ENCODE measurements at places on chromosomes 1 and 21.

GRCh38 chr1:149962736-149963135 is 26.1 kb upstream of the MTMR11 start:
- DNase-seq: no peak

GRCh38 chr1:87023326-87023725 is 108.9 kb downstream of the HS2ST1 start:
- no peak for DNase-seq

DNA sequence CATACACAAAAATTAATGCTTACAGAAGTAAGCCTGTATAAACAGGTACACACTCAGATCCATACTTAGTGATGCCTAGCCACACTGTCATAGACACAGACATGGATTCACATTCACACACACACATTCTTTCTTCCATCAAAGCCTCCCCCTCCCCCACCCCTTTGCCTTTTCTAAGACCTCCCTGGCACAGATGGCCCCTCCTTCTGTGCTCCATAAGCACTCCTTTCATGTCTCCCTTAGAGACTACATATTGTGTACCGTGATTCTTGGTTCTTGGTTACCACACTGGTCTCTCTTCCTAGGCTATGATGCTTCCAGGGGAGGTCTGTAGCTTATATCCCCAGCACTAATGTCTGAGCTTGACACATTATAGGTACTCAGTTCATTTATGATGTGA is 2.0 kb upstream of the NHLH2 start:
- DNase-seq: no peak

DNA sequence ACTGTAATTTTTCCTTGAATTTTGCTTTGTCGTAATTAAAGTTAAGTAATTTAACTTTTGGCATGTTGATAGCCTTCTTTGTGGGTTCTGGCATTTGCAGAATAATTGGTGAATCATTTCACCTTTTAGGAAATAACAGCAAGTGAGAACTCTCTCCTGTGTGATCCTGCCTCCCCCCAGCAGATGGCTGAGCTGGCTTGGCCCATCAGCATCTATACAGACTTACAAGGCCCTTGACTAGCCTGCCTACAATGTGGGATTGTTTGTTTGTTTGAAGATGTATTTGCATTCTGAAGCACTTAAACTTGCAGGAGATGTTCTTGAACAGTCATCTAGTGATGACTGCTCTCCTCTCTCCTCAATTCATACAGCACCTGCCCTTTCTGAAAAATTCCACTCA is 55.9 kb downstream of the MACO1 start:
- no peak for DNase-seq

DNA sequence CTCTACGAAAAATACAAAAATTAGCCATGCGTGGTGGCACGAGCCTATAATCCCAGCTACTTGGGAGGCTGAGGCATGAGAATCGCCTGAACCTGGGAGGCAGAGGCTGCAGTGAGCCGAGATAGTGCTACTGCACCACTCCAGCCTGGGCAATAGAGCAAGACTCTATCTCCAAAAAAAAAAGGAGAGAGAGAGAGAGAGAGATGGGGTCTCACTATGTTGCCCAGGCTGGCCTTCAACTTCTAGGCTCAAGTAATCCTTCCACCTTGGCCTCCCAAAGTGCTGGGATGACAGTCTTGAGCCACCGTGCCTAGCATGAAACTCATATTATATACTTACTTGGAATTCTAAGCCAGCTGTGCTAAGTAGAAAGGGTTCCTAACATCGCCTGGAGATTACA is 29.7 kb downstream of the PSMB2 start:
- DNase-seq: no peak

- no peak for DNase-seq
These were observed 43.6 kb downstream of the DMRTB1 start for GRCh38 chr1:53502641-53503432.

GRCh38 chr1:228416217-228416933 is at the start of gene TRIM17:
TRIM17 (minus strand) TSS chr1:228416861; CDS start chr1:228415072, 1,789 bp downstream.
- no peak for DNase-seq

DNA sequence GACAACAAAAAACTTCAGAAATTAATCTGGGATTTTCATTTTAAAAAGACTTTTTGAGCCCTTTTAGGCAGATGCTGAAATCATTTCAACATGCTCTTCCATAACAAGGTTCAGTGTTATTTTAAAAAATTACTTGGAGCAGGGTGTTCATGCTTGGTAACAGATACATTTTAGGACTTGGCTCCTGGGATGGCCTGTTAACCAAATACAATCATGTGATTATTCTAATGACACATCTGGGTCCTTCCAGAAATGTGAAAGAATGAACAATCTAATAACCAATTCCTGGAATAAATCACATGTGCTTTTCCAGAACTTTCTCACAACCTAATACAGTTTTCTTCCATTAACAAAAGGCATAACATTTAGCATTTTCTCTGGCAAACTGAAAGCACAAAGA is 379.8 kb upstream of the RUNX1 start:
- no peak for DNase-seq

DNA sequence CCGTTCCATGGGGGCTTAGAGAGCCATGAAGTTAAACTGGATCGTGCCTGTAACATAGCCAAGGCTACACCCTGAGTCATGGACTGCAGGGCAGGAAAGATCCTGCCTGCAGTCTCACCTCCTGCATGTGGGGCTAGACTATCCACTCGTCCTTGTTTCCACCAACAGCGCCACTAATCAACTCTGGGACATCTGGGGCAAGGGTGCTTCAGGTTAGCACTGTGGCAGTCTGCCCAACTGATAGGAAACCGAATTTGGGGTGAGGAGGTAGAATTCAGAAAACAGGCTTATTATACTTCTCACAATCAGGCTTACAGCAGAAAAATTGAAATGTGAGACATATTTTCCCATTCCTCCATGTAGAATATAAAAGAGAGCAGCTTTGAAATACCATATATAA is 85.2 kb upstream of the ADAM30 start:
- DNase-seq: no peak

DNA sequence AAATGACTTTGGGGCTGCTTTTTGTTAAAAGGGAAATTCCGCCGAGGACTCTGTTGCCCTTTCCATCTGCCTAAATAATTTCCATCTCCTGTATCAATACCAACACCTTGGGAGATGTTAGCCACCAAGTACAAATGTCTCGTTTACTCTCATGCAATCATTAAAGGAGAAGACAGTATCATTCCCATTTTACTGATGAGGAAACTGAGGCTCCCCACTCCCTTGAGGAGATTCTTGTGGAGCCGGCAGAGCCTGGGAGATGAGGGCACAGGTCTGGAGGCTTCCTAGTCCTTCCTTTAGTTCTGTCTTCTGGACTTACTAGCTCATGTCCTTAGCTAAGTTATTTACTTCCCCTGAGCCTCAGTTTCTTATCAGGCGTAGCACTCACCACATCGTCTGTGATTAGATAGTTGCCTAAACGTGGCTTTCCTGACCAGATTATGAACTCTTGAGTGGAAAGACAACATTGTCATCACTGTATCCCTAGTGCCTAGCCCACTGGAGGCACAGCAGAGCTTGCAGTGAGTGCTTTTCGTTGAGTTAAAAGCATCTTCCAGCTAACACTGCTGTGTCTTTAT is 81.6 kb downstream of the ADSS2 start:
- DNase-seq: no peak

DNA sequence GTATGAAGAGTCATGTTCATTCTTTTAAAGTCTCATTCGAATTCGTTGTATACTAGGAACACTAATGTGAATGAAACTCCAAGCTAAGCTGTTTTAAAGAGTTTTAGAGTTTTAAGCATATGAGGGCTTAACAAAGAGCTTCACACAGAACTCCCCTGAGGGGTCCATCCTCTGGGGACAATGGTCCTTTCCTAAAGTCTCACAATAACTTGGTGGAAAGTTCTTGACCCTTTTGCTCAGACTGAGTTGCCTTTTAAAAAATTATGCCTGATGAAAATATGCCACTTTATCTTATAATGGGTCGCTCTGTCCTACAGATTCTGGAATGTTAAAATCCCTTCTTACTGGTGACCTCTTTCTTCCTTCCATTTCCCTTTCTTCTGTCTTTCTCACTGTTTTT is 64.3 kb downstream of the RGL1 start:
- DNase-seq: no peak

- DNase-seq: no peak
These were observed 17.0 kb upstream of the LRRC8C start for GRCh38 chr1:89615676-89616598.

GRCh38 chr1:20830378-20830777 is 43.3 kb upstream of the HP1BP3 start:
- DNase-seq: no peak

DNA sequence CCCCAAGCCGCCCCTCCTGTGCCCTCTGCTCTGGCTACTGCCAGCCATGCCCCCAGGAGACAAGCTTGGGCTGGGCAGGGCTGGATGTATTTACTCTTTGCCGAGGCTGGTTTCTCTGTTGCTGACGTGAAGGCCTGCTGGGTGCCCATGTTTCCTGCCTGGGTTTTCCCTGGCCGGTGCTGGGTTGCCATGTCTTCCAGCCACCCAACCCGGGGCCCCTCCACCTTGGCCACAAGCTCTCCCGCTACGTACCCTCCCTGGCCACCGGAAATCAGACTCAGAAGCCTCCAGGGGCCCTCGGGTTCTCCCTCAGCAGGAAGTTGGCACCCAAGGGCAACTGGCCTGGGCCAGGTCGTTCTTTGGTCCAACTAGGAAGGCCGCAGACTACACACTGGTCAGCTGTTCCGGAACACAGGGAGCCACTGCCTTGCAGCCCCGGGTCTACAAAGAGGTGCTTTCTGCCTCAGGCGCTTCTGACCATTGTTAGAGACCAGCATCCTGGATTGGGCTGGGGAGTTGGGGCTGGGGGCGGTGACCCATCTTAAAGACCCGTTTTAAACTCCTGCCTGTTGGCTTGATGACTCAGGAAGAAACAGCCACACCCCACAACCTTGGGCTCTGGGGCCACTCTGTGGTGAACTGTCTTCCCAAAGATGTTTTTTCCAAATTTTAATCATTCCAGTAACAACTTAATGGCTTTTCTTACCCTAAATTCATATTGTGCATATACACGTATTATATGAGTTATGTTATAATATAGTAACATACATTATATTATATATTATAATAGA is 71.2 kb upstream of the RUNX3 start:
- DNase-seq: no peak

- no peak for DNase-seq
These were observed 409.5 kb downstream of the PLPP3 start for GRCh38 chr1:56169856-56170255.

- no peak for DNase-seq
These were observed 7.1 kb downstream of the ERVH48-1 start for GRCh38 chr21:42918291-42918690.

GRCh38 chr1:78003882-78004718 is 639 bp upstream of the DNAJB4 start:
- DNase-seq: no peak

DNA sequence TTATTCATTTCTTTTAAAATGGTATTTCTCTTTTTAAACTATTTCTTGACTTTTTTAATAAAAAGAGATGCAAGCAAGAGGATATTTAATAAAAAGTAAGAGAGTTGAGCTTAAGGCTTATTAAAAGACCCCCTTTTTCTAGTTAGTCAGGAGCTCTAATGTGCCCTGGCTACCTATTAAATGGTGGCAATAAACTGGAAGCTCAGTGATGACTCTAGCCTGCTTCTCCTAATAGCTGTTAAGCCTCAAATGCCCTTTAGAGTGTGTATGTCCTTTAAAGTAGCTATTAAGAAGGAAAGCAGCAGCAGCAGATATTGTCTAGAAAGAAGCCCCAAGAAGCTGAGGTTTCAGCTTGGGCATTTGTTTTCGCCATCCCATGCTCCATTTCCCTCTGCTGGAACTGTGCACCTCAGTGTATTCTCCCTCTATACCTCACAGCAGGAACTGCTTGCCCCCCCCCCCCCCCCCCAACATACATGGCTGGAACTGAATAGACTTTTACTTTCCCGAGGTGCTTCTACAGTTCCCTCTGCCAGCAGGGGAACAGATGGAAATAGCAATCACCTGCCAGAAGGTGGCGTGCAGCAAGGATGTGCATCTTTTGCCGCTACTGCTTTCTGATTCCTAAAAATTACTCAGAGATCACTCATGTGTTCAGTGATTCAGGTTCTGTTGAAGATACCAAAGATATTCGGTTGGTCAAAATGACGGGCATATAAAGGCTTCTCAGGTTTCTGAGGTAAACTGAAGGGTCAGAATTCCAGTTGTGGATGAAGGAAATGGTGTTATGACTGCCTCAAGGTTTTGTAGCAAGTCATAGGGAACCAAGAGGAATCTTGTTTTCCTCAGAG is 2.5 kb downstream of the RGS4 start:
- no peak for DNase-seq

DNA sequence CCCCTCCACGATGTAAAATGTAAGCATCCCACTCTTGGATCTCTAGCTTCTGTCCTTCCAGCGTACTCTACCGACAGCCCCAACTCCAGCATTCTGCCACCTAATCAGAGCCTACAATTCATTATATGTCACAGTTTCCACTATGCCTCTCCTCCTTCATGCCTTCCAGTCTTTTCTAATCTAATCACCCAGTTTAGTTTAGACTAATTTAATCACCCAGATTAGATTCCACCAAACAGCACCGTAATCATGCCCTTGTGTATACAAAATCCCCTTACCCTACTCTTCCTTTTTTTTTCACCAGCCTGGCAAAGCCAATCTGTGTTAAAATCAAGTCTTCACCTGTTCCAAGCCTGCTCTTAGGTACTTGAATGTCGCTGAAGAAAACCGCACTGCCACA is 49.8 kb upstream of the KANK4 start:
- no peak for DNase-seq

- DNase-seq: no peak
These were observed 134.5 kb downstream of the SNX7 start for GRCh38 chr1:98796049-98796448.

GRCh38 chr1:235834620-235835019 is 32.1 kb downstream of the LYST start:
- no peak for DNase-seq

- no peak for DNase-seq
These were observed 24.0 kb upstream of the DDOST start for GRCh38 chr1:20685099-20685662.

GRCh38 chr1:11980676-11980972 is 380 bp downstream of the MFN2 start:
- DNase-seq: no peak

- no peak for DNase-seq
These were observed 3.5 kb downstream of the PTCH2 start for GRCh38 chr1:44839576-44839975.

- no peak for DNase-seq
These were observed 158.7 kb downstream of the GPR52 start for GRCh38 chr1:174606471-174606870.

DNA sequence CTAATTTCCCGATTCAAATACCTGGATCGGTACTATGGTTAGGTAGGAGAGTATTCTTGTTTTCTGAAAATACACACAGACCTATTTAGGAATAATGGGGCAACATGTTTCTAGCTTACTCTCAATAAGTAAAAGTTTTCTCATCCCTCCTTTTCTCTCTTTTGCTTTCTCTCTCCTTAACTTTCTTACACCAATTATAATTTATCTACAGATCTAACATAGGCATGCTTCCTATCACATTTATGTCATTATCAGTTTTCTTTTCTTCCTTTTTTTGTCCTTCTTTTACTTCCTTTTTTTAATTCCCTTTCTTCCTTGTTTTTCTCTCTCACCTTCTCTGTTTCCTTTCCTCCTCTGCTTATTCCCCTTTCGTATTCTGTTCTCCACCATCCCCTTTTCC is 20.3 kb downstream of the SNX7 start:
- no peak for DNase-seq

GRCh38 chr1:174051956-174052355 is 29.8 kb upstream of the RC3H1 start:
- DNase-seq: no peak

- no peak for DNase-seq
These were observed 78.2 kb downstream of the MAP3K7CL start for GRCh38 chr21:29208682-29209059.

Measured in stimulated activated CD4-positive, alpha-beta T cell treated with anti-CD3 and anti-CD28 coated beads, Interleukin-1b, Interleukin-23, amount 100 ng/mL, for 1 hour (primary cell).